Esophagus muscularis mucosa (tissue), 4 donors: ENCODE measurements at places on chromosomes 7 and 10.

DNA sequence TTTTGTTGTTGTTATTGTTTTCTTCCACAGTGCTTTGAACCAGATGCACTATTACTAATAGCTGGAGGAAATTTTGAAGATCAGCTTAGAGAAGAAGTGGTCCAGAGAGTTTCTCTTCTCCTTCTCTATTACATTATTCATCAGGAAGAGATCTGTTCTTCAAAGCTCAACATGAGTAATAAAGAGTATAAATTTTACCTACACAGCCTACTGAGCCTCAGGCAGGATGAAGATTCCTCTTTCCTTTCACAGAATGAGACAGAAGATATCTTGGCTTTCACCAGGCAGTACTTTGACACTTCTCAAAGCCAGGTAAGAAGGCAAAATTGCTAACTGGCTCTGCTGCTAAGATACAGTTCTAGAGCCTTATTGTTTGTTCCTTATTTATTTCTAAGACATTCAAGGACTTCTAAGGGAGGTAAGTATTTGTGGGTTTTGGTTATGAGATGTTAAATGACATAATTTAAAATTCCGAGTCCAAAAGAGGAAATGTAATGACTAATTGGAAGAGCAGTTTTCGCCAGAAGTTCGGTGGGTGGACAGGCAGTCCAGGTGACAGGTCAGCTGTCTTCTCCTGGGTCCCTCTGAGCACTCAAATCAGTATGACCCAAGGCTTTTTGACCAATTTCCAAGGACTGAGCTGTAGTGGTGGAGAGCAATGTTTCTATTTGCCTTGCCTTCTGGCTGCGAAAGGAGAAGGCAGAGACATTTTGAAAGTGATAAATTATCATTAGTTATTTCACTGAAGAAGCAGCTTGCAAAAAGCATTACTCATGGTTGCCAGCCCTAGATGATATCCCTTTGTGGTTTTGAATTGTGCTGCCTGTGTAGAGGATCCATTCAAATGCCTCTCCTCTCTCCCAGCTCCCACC lies 10.1 kb downstream of the SLC39A12 start:
- DNase-seq = no peak

GRCh38 chr7:100641860-100642533 lies 645 bp upstream of the TFR2 start:
- DNase-seq = no peak

- DNase-seq = no peak
Observed at GRCh38 chr7:1748076-1748838, 78.2 kb downstream of the ELFN1 start.

- no peak for DNase-seq
Observed at GRCh38 chr10:30970760-30971460, 60.8 kb downstream of the ZNF438 start.

GRCh38 chr10:13298748-13299436 lies 972 bp downstream of the PHYH start:
- DNase-seq = no peak

GRCh38 chr10:80468002-80468401 lies 13.9 kb downstream of the TSPAN14 start:
- DNase-seq = no peak

- no peak for DNase-seq
Observed at GRCh38 chr7:25716421-25716820, 435.6 kb upstream of the NFE2L3 start.

DNA sequence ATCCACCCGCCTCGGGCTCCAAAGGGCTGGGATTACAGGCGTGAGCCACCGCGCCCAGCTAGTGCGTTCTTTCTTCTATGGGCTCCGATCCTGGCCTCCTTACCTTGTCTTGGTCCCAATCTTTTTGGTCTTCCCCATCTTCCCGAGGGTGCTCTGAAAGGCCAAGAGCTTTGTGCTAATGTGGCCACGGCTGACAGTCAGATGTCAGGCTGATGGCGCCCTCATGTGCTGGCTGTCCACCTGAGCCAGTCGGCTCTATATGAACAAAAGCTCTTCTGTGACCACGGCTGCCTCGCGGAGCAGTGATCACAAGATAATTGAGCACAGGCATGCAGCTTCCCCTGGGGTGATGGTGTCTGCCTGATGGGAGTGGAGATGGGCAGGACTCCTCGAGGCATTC lies 11.0 kb upstream of the AHCYL2 start:
- no peak for DNase-seq

DNA sequence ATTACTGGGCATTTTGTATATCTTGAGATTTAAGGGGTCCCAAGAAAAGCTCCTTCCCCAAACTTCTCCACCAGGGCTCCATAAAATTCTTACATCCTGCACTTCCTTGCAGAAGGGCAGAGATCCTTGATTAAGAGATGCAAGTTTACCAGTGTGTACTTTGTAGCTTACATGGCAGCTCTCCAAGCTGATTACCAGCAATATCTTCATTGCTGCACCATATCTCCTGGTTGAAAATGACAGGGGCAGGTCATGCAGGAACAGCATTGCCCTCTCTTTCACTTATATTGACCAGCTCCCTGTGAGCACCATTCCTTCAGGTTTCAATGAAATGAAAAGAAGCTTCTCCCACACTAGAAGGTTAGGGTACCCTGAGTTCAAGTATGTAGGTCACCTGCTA lies 184.6 kb upstream of the PHYHIPL start:
- DNase-seq = no peak

- no peak for DNase-seq
Observed at GRCh38 chr10:61475449-61475873, 22.3 kb upstream of the TMEM26 start.

DNA sequence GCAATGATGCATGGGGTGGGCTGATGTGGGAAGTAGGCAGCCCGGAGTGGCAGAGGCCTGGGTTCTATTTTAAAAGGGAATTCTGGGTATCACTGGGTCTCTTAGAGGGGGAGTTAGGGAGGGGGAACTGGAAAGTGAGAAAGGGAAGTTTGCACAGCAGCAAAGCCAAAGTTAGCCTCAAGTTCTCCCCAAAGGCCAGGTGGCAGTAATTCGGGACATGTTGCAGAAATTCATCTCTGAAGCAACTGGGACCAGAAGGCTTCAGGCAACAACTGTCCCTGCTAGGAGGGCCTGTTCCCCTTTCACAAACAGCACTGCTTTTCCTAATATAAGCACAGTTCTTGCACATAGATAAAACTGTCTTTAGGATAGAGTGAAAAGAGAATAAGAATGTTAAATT lies 67.4 kb downstream of the NOD1 start:
- DNase-seq = peak; percentile 62

DNA sequence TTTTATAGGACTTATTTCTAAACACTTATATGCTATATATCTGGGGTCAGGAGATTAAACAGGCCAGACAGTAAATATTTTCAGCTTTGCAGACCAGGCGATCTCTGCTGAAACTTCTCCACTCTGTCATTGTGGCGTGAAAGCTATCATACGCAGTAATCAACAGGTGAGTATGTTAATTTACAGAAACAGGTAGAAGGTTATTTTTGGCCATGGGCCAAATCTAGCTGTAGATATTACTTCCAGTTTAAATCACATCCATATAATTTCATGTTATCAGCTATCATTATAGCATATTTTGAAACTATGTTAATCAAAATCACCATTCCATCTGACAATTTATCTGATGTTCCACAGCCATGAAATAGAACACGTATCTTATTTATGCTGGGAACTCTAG lies 67.8 kb downstream of the GPR37 start:
- DNase-seq = no peak

DNA sequence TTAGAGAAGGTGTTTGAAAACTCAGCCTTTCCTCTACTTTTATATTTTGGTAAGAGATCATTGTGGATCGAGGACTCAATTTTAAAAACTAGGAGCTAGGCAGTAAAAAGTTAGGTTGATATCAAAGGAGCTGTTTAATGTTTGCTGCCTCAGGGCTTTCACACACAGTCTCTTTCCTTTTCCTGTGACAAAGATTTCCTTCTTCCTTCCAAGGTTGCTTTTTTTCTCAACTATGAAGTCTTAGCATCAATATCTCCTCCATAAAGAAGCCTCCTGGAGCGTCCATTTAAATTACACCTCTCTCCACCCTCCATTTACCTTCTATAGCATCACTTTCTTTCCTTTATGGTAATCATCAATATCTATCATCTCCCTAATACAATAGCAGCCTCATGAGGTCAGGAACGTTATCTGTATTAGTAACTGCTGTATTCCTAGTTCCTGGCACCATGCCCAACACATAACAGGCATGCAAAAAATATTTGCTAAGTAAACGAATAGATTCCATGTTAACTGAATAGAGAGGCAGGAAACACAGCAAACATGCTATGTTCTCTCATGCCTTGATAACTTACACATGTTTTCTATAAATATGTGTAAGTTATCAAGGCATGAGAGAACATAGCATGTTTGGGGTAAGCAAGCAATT lies 48.5 kb downstream of the GNAT3 start:
- DNase-seq = no peak

- no peak for DNase-seq
Observed at GRCh38 chr10:132478341-132479023, 59.1 kb upstream of the INPP5A start.

GRCh38 chr10:32317795-32318357 lies 29.1 kb downstream of the EPC1 start:
- DNase-seq = no peak

DNA sequence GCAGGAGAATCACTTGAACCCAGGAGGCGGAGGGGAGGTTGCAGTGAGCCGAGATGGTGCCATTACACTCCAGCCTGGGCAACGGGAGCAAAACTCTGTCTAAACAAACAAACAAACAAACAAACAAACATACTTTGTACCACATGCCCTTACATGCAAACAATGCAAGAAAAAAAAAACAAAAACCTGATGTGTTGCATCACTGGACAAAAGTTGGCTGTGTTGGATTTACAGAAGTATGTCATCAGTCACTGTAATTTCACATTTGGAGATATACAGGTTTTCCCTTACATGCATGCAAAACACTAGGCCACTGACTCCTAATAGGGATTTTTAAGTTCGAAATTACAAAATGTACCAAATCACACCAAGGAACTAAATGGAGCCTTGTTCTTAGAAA lies 138.5 kb downstream of the SRPK2 start:
- no peak for DNase-seq

DNA sequence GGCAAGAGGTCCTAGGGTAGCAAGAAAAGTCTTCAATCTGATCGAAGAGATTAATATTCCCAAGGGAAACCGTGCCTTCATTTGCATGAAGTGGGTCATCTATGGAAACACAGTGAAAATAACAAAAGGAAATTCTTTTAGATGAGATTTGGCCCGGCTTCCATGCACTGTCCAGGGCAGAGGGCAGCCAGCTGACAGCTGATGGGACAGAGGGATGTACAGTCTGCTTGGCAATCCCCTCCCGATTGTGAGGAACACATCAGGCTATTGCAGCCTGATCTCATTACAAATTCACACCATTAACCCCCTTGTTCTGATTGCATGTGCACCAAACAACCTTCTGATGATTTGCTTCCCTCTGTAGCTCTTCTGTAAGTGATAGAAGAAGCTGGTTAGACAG lies 105.3 kb downstream of the FRMD4A start:
- DNase-seq = no peak

GRCh38 chr10:29176845-29177832 lies 111.7 kb upstream of the LYZL1 start:
- no peak for DNase-seq

- no peak for DNase-seq
Observed at GRCh38 chr7:151699147-151699927, 177.6 kb downstream of the PRKAG2 start.

GRCh38 chr10:102065561-102066398 lies 631 bp downstream of the HPS6 start:
- no peak for DNase-seq

DNA sequence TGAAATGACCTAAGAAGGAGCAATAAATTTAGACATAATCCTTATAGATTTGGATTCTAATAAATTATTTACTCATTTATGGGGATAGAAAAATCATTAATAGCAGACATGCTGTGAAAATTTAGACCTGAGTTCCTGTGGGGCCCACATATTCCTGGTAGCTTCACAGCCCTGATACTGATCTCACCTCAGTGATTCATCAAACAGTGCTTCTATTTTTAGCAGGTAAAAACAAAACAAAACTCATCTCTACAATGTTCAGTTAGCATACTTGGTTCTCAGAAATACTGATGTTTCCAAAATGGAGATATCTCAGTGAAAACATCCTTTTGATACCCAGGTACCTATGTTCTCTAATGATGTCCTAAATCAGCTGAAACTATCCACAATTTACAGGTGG lies 841.1 kb upstream of the SORCS1 start:
- DNase-seq = no peak

- DNase-seq = no peak
Observed at GRCh38 chr7:74083928-74084721, 521 bp downstream of the LIMK1 start.

- no peak for DNase-seq
Observed at GRCh38 chr7:49245062-49245461, 320.7 kb downstream of the CDC14C start.

DNA sequence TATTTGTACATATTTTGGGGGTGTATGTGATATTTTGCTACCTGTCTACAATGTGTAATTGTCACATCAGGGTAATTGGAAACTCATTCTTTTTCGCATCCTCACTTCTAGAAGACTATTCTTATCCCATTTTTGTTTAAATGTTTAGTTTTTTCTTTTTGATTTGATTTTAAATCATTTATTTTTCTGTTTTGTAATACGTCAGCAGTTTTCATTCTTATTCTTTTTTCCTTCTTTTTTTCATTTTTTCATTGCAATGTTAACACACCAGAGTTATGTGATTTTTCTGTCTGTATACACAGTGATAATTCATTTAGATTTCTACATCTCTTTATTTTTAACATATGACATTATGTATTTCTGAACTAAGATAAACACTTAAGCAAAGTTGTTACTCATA lies 85.5 kb downstream of the SLC13A1 start:
- no peak for DNase-seq

DNA sequence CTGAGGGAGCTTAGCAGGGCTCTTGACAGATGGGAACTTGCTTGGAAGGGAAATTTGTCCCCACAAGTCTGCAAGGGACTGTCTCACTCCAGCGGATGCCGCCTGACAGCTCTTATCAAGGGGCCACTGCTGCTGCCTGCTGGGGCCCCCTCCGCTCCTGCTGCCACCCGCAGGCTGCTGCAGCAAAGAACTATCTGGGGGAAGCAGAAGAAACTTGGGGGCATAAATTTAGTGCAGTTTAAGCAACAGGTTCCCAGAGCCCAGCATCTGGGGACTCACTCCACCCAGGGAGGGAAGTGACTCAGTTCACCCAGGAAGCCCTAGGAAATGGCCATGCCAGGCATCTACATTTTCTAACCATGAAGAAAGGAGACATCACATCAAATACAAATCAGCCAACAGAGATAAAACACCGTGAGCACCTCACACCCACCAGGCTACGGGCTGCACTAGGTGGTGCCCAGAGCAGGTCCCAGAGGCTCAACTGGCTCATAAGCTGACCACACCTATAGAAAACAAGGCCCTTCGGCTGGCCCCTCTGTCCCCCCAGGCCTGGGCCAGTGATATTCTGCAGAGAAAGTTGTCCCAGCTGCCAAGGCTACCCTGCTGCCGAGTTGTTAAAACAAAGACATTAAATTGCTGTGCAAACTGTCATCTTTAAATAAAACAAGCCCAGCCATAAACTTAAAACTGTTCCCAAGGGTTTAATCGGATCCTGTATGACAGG lies 3.7 kb downstream of the RGS10 start:
- DNase-seq = no peak

GRCh38 chr10:132511121-132512051 lies 26.2 kb upstream of the INPP5A start:
- no peak for DNase-seq
